Mesenteric fat pad (tissue), 1 donor: ENCODE measurements at places on chromosomes 7 and 10. TPM values are rescaled to one million over a fixed set of nuclear protein-coding genes. Genes with fewer than 3 reads are reported as not detected.
A peak's percentile ranks its signal among the peaks of the same experiment; 100 is the strongest.

Gene LEP
- 784 TPM for total RNA-seq

DNA sequence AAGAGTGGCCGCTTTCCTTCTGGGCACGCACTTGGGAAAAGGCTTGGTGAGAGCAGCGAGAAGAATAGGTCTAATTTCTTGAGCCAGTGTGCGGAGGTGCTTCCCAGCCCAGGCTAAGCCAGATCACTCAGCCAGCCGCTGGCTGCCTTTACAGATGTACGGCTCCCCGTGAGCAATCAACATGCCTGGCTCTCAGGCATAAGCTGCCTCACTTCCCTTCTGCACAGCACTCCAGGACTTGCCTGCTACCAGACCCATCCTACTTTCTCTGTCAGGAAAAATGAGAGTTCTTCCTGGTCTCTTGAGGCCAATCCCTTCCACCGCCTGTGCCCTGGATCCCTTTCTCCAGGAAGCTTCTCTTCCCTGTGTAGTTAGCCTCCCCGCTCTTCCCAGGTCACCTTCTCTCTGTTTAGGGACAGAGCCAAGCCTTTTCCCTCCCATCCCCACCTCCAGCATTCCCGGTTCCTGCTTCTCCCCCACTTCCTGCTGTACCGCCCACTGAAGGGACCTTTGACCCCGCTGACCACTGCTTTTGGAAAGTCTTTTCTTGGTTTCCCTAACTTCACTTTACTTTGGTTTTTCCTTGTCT lies 1.1 kb upstream of the ACTR3C start:
- peak; percentile 77 for DNase-seq

Gene FGFBP3
- 1.1 TPM for total RNA-seq

GRCh38 chr7:128131731-128132130 lies 100.5 kb upstream of the LRRC4 start:
- no peak for DNase-seq

Gene NEUROG3
- 0.71 TPM for total RNA-seq
